ENCODE measurements at places on chromosomes 7 and 10. TPM values are rescaled to one million over a fixed set of nuclear protein-coding genes. Genes with fewer than 3 reads are reported as not detected.

- no peak for DNase-seq
Measured at GRCh38 chr10:14560274-14560673, 214.4 kb downstream of the FAM107B start.

- DNase-seq, result no peak
Measured at GRCh38 chr10:6581778-6582228, 1.7 kb upstream of the PRKCQ start.

The ELFN1 gene
- 17.5 TPM for total RNA-seq

GRCh38 chr10:25758511-25758910 is 175.5 kb upstream of the MYO3A start:
- DNase-seq, result no peak

DNA sequence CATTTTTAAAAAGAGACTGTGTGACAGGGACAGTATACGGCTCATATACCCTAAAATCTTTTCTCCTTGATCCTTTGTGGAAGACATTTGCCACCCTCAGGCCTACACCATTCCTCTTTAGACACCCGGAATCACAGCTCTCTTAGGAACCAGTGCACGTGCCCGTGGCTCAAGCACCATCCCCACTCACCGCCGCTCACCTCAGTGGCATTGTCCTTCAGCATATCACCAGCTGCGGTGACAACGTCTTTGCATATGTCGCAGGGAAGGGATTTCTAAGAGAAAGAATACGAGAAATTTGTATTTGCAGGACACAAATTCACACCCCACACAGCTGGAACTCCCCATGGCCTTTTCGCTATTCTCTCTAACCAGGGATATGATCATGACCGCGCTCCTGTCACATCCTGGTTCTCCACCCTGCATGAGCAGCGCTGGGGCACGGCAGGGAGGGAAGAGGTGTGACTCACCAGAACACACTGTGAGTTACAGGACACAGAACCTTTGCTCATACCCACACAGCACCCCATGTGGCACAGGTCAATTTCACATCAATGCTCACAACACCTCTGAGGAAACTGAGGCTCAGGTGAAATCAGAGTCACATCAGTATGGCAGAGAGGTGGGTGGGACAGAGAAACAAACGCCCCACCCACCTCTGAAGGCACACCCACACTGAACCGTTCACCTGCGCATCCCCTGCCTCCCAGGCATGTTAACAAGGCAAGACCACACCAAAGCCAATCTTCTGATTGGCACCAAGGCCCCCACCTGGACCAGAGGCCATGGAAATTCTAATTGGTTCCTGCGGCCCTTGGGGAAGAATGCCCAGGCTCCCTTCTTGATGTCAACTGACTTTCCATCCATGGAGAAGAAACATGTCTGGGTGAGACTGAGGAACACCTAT is 19.2 kb downstream of the PSAP start:
- no peak for DNase-seq

- no peak for DNase-seq
Measured at GRCh38 chr10:106401161-106401560, 763.3 kb downstream of the SORCS1 start.

GRCh38 chr10:119378737-119379067 is 163.8 kb downstream of the RGS10 start:
- DNase-seq, result no peak

- no peak for DNase-seq
Measured at GRCh38 chr7:47914717-47915615, 33.3 kb downstream of the PKD1L1 start.

DNA sequence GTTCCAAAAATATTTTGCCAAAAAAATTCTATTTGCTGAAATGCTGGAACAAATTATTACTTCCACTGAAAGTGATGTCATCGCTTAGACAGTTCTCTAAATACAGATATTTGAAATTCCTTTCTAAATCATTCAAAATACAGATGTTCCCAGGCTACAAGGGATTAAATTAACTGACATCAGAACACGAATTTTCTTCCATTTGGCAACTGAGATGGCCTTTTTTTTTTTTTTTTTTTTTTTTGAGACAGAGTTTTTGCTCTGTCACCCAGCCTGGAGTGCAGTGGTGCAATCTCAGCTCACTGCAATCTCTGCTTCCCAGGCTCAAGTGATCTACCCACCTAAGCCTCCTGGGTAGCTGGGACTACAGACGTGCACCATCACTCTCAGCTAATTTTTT is 57.0 kb downstream of the P4HA1 start:
- DNase-seq, result no peak

The ZNF425 gene
- total RNA-seq, result 1.1 TPM

The USP54 gene
- total RNA-seq, result 4.8 TPM

- DNase-seq, result no peak
Measured at GRCh38 chr10:50251394-50251793, at the start of gene ASAH2. ASAH2 (minus strand) TSS chr10:50251516; CDS start chr10:50248610, 2,906 bp downstream.

- no peak for DNase-seq
Measured at GRCh38 chr7:41592794-41593193, 110.1 kb downstream of the INHBA start.

The GJD4 gene
- total RNA-seq, result not detected

DNA sequence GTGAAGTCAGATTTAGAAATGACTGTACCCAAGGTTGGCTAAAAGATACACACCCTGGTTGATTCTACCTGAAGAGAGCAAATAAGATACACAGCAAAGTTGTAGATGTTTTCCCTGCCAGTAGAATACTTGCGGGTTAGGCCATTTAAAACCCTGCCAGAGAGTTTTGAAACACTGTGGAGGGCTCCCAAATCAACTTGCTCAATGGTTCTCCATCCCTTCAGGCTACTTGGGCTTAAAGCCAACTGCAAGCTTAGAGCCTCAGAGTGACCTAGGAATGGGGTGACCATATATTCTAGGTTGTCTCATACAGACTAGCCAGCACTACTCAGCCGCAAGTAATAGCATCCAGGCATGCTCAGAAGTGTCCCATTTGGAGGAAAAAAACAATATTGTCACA is 10.0 kb downstream of the CAV1 start:
- peak; percentile 68 for DNase-seq

GRCh38 chr7:131355917-131356777 is 28.5 kb downstream of the MKLN1 start:
- DNase-seq, result no peak

The NXPH1 gene
- total RNA-seq, result not detected

The PTPRN2 gene
- total RNA-seq, result 0.33 TPM

DNA sequence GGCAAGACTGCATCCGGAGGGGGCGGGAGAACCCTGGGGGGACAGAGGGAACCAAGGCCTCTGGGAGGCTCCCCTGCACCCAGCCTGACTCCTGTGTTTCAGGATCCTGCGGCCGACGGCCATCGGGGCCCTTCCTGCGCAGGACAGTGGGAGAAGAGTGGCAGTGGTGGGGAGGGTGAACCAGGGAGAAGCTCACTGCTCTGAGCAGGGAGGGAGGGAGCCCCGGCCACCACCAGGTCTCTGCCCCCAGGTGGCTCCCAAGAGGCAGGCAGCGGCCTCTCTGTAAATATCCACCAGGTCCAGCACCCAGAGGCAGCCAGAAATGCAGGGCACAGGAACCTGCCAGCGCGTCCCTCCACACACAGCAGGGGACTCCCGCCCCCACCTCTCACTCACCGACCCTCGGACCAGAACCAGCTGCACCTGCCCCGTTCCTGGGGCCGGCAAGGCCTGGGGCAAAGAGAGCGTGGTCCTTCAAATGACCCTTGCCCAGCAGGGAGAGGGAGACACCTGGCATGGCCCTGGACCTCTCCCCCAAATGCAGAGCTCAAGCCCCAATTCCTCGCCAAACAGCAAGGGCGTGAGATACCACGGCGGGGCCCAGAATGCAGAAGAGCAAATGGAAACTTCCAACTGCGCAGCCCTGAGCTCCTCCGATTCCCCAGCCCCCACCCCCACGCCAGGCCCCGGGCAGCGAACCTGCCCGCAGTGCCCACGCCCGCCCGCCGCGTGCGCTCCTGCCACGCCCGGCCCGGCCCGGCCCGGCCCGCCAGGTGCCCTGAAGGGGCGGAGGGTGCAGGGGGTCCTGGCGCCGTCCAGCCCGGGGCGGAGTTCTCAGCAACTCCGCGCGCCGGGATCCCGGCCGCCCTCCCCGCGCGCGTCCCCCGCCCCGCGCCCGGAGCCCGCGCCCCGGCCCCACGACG is 805 bp downstream of the RASGEF1A start:
- DNase-seq, result peak; percentile 49

DNA sequence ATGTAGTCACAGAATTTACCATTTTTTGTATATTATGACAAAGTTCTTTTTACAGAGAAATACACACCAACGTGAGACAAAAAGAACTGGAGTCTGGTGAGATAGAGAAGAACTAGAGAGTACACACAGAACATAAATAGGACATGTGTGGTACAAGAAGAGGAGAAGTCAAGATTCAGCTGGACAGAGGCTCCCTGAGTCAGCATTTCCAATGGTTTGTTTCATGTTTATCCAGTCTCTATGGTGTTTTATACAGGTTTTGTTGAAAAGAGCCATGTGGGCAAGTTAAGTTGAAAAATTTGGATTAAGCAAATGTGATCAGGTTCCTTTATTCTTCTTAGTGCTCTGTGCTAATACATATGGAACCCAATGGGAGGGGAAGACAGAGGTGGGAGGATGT is 105.5 kb upstream of the AKR1E2 start:
- DNase-seq, result no peak

GRCh38 chr10:22599048-22599561 is 115.3 kb downstream of the PIP4K2A start:
- DNase-seq, result no peak

GRCh38 chr10:123550675-123551096 is 115.5 kb upstream of the GPR26 start:
- no peak for DNase-seq

- no peak for DNase-seq
Measured at GRCh38 chr7:22921386-22922086, 92.4 kb downstream of the HYCC1 start.

The CALML5 gene
- not detected for total RNA-seq

DNA sequence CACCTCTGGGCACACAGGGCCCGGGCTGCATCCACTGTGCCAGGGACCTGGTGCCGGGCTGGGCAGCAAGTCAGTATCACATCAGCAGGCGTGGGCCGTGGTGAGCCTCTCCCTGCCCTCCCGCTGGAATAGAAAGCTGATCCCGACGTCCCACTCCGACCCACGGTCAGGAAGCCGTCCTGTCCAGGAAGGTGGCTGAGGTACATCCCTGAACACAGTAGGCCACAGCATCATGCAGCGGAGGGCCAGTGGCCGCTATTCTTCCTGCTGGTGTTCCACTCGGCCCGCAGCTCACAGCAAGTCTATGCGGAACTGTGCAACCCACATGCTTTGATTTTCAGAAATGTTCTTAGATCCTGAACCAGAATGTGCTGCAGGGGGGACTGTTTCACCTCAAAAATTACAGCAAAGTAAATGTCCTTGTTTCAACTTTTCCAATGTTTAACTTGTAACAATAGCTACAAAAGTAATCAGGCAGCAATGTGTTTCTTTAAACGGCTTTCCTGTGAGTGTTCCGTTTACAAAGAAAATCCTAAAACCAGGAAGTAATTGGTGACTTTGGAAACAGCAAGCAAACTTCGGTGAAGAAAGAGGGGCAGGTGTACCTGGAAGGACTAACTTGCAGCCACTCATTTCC is 676 bp upstream of the GPR146 start:
- peak; percentile 69 for DNase-seq

GRCh38 chr7:83447681-83448080 is 201.3 kb downstream of the SEMA3E start:
- DNase-seq, result no peak

Data from left lobe of liver (tissue), 2 donors.